ENCODE measurements at places on chromosomes 16 and 17.

GRCh38 chr16:55875273-55875672 lies at the start of gene CES5A:
Gene CES5A, minus strand, starts transcription at chr16:55875373. Its CDS starts 152 bp downstream, at chr16:55875221.
- no peak for DNase-seq

- DNase-seq, result no peak
Measured at GRCh38 chr17:78946131-78946530, 20.9 kb upstream of the TIMP2 start.

DNA sequence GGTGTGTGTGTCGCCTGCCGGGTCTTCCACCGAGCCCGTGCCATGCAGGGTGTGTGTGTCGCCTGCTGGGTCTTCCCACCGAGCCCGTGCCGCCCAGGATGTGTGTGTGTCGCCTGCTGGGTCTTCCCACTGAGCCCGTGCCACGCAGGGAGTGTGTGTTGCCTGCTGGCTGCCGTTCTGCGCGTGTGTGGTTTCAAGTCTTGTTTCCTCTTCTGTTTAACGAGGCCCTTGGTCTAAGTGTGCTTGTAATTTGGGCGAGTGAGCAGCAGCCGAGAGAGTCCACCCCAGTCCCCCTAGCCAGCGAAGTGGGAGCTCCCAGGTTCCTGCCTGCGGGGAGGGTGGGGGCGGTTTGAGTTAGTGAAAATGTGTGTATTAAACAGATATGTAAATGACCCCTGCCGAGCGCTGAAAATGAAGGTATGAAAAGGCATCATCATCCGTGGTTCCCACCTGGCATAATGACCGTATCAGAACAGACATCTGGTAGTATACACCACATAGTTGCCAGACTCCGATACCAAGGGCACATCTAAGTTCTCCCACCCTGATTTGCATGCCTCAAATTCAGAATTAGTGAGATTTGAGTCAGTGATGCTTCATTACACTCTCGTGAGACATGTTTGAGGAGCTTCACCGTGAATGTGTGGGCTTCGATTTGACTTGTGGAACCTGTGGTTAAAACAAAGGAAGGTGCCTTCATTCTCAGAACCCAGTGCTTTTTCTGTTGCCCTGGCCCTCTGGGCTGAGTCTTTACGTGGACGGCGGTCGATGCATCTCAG lies 114.5 kb upstream of the CHMP6 start:
- DNase-seq, result no peak

GRCh38 chr16:77585379-77586251 lies 136.7 kb upstream of the NUDT7 start:
- DNase-seq, result no peak

- DNase-seq, result peak; percentile 83
Measured at GRCh38 chr17:44308320-44308818, at the start of gene RUNDC3A. Gene RUNDC3A, plus strand, starts transcription at chr17:44308601. Its CDS starts 232 bp downstream, at chr17:44308833.

- DNase-seq, result no peak
Measured at GRCh38 chr17:74351552-74352210, 10.0 kb downstream of the BTBD17 start.

DNA sequence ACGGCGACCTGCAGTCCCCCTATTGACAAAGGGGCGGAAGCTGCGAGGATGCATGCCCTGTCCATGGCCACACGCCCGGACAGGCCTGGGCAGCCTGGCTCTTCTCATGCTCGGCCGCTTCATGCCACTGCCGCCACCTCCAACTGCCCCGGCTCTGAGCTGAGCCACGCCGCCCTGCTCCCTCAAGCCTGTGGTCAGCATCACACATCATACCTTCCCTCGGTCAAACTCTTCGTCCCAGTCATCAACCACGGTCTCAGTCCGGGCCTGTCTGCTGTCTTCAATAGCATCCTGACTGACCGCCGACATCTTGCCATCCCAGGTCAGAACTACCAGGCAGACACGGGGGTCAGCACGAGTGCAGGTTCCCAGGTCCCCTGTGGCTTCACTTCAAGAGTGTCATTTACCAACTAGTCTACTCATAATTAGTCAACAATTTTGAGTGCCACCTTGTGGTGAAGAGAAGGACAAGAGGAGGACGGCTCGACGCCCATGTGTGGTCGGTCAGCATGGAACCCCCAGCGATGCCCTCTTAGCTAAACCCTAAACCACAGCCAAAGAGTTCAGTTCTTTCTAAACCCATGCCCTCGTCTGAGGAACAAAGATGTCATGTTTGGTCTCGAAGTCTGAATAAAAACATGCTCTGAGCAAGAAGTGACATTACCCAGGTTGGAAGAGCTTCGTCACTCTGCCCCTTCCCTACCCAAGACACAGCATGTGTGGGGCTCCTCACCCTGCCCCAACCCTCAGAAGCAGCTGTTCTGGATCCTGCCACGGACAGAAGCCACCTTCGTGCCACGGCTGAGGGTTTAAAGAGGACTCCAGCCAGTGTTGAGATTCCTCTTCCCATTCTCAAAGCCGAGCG lies 16.9 kb upstream of the CYTH1 start:
- no peak for DNase-seq

DNA sequence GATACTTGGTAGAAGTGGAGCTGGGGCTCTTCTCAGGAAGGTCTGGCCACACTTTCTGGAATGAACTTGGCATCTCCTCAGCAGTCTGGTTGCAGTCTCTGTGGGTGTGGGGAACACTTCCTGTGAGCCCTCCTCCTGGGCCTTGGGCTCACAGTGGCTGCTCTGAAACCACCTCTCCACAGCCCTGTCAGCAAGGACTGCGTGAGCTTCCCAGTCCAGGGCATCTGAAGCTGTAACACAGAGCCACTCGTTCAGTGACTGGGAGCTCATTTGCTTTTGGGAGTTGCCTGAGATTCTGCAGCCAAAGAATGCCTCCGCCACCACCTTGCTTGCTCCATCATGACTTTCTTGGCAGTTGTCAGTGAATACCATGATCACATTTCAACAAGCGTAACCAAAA lies 60.0 kb downstream of the CLEC16A start:
- DNase-seq, result no peak

- DNase-seq, result no peak
Measured at GRCh38 chr16:48279199-48279598, 31.9 kb upstream of the ABCC11 start.

GRCh38 chr17:17026163-17026562 lies 16.1 kb upstream of the MPRIP start:
- no peak for DNase-seq

- no peak for DNase-seq
Measured at GRCh38 chr17:17205368-17206123, 587 bp downstream of the PLD6 start.

DNA sequence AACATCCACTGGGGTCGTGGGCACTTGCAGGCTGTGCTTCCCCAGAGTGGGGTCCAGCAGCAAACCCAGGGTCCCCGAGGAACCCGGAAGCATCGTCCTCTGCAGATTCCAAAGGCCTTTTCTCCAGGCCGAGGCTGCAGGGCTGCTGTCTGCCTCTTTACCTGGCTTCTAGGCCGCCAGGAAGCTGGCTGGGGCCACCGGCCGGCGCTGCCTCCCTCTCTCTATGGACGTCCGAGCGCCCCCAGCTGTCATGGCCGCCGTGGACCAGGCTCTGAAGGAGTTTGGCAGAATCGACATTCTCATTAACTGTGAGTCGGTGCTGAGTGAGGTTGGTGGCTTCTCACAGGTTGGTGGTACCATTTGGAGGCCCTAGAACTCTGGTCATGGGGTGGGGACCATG lies 5.6 kb downstream of the DECR2 start:
- no peak for DNase-seq

GRCh38 chr16:76265434-76266045 lies 11.7 kb upstream of the CNTNAP4 start:
- DNase-seq, result no peak

DNA sequence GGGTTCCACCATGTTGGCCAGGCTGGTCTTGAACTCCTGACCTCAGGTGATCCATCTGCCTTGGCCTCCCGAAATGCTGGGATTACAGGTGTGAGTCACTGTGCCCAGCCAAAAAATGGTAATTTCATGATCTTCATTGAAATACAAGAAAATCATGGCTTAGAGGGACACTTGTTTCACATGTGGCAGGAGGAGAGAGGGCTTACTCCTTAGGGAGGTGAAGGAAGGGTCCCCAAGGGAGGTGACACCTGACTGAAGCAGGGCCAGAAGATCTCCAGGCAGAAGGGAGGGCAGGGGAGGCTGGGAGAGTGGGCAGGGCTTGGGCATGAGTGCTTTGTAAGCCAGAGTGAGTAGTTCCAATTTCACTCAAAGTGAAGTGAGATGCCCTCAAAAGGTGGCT lies 20.0 kb upstream of the ITGAX start:
- no peak for DNase-seq

GRCh38 chr16:3878610-3879009 lies 1.9 kb downstream of the CREBBP start:
- DNase-seq, result no peak
